ENCODE measurements at places on chromosomes 7 and 10.

GRCh38 chr10:64283621-64284020 is 762.4 kb downstream of the REEP3 start:
- no peak for DNase-seq

- DNase-seq = no peak
Observed at GRCh38 chr10:10891124-10892082, 126.3 kb upstream of the CELF2 start.

- DNase-seq = no peak
Observed at GRCh38 chr10:129951101-129951969, 12.7 kb downstream of the EBF3 start.

- peak; percentile 1 for DNase-seq
Observed at GRCh38 chr10:77301305-77301730, 336.3 kb downstream of the KCNMA1 start.

- no peak for DNase-seq
Observed at GRCh38 chr7:151665368-151665767, 145.7 kb upstream of the RHEB start.

DNA sequence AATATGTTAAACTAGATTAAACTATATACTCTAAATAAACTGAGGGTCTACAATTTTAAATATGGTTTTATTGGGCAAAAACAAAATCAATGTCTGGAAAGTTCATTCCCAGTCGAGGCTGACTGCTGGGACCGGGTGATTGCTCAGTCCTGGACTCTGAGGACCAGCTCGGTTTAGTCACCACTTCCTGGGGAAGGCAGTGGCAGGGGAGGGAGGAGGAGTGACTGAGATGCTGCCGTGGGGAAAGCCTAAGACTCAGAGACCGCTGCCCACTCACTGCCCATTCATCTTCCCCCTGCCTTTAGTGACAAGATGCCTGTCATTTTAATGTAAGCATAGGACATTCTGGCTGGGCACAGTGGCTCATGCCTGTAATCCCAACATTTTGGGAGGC is 29.0 kb downstream of the ATOH7 start:
- peak; percentile 19 for DNase-seq

DNA sequence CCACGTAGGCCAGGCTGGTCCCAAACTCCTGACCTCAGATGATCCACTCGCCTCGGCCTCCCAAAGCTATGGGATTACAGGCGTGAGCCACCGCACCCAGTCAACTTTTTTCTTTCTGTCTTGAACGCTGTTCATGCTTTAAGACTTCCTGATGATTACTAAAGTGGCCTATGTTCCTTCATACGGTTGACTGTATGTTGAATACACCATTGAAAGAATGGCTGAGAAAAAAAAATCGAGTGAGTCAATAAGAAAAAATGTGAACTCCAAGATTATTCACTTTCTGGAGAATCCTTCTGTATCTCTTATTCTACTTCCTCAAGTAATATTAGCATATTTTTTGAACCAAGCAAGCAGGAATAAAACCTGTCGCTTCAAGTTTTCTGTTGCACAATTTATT is 955.0 kb downstream of the GATA3 start:
- no peak for DNase-seq

DNA sequence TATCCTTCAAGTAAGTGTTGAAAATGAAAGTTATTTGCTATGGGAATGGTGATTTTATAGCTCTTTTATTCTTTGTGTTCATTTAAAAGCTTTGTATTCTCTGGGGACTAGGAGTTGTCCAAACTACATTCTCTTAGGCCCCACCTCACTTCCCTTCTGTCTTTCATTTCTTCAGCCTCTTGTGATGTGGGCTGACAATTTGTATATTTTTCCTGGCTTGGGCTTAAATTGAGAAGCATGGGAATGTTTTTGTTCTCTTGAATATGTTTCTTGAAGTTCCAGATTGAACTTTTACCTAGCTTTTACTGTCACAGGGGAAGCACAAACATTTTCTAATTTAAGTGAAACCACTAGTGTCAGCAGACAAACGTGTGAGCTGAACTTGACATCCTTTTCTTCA is 27.9 kb downstream of the BBS9 start:
- no peak for DNase-seq

GRCh38 chr10:99698504-99699080 is 33.3 kb downstream of the COX15 start:
- DNase-seq = no peak

DNA sequence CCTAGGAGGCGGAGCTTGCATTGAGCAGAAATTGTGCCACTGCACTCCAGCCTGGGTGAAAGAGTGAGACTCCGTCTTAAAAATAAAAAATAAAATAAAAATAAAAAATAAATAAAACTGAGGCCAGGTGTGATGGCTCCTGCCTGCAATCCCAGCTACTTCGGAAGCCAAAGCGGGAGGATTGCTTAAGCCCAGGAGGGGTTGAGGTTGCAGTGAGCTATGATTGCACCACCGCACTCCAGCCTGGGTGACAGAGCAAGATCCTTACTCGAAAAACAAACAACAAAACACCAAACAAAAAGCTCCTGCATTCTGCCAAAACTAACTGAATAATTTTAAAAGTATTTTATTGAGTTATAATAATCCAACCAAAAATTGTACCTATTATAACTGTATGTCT is 36.2 kb downstream of the AGAP4 start:
- DNase-seq = no peak

DNA sequence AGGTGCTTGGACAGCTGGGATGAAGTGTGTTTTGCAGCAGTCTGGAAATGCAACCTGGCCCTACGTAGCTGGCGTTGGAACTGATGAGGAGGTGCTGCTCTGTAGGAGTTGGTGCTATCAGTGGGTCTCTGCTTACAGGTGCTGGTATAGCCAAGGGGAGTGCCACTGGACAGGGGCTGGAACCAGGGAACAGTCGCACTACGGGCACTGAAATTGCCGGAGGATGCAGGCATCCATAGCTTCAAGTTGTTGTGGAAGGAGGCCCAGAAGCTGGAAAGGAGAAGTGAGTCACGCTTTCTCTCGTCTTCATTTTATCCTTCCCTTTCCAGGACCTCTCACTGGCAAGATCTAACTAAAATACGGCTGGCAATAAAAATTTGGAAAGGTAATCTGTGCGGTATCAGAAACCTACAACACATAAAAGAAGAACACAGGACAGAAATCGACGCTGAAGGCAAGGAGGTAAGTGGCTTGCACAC is 25.8 kb downstream of the MACC1 start:
- no peak for DNase-seq
